ENCODE measurements at places on chromosomes 4 and X.
A peak's percentile ranks its signal among the peaks of the same experiment; 100 is the strongest.

- no peak for DNase-seq
Observed at GRCh38 chr4:32775049-32775448, 2054.9 kb downstream of the PCDH7 start.

GRCh38 chrX:97850911-97851310 lies 967.2 kb downstream of the RPA4 start:
- no peak for DNase-seq

DNA sequence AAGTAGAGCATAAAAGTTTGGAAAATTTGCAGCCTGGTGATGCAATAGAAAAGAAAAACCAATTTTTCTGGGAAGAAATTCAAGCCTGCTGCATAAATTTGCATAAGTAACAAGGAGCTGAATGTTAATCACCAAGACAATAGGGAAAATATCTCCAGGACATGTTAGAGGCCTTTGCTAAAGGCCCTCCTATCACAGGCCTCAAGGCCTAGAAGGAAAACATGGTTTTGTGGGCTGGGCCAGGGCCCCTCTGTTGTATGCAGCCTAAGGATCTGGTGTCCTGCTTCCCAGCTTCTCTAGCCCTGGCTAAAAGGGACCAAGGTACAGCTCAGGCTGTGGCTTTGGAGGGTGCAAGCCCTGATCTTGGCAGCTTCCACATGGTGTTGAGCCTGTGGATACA lies 6.2 kb upstream of the RTL3 start:
- no peak for DNase-seq

DNA sequence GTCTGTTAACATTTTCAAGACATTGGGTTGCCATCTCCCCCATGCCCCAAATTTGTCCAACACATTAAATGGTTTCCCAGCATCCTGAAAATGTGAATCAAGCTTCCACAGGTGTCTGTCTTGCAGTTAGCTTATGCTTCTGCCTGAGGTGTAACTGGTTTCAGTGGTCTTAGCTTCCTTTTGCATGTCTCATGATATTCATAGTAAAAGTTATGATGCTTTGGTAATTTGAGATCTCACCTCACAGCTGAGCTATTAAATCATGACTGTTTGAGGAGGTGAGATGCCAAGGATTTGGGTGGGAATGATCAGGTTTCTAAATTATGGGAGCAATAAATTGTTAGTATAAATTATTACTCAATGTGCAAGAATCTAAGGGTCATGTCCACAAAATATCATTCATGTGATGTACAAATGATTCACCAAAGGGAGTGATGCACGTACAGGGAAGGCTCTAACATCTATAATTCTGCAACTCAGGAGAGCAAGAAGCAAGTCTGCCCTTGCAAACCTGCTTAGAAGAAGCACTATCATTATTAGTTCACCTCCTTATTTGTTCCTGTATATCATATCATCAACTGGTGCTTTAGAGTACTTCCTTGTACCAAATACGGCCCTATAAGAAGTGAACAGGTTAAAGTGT lies 17.1 kb upstream of the RAI2 start:
- DNase-seq: no peak

DNA sequence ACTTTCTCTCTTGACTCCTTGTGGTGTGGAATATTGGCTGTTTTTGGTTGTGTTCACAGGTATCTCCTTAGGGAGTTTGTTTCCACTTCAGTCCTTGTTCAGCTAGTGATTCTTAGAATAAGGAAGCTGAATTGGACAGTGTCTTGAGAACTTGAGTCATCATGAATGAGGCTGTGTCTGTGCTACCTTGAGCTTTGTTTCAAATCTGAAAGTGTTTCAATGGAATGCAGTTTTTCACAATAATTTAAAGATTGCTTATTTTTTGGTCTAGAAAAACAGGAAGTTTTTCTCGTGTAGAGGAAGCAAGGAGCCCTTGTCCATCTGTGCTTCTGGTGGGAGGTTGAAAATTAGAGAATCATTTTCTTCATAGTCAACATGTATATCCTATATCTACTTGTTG lies 76.5 kb downstream of the ZNF518B start:
- no peak for DNase-seq

- DNase-seq: peak; percentile 86
Observed at GRCh38 chrX:3262901-3263300, 83.6 kb downstream of the MXRA5 start.

GRCh38 chr4:78205591-78205990 lies 148.5 kb downstream of the FRAS1 start:
- DNase-seq: no peak

DNA sequence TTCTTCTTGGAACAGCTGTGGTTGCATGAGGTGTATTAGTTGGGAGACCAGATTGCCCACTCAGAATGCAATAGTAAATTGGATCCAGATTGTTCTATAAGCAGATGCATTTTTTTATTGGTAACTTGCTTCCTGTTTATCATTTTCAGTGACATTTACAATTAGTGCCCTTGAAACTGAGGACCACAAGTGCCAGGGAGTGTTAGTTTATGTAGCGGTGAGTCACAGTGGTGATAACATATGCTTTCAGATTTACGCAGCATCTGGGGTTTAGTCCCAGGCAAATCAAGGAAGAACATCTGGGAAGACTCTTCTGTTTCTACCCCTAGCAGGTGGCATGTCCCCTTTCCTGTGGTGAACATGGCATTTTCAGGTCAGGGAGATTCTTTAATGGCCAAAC lies 24.1 kb downstream of the FRMPD4 start:
- DNase-seq: peak; percentile 80

- peak; percentile 29 for DNase-seq
Observed at GRCh38 chrX:139739138-139739537, 31.2 kb upstream of the MCF2 start.

GRCh38 chr4:113094802-113095201 lies 45.3 kb downstream of the ANK2 start:
- peak; percentile 26 for DNase-seq

GRCh38 chr4:144645102-144645630 lies 790 bp upstream of the HHIP start:
- no peak for DNase-seq

- no peak for DNase-seq
Observed at GRCh38 chr4:60259781-60260180, 940.3 kb upstream of the ADGRL3 start.

- no peak for DNase-seq
Observed at GRCh38 chrX:32896088-32896487, 315.3 kb downstream of the DMD start.

DNA sequence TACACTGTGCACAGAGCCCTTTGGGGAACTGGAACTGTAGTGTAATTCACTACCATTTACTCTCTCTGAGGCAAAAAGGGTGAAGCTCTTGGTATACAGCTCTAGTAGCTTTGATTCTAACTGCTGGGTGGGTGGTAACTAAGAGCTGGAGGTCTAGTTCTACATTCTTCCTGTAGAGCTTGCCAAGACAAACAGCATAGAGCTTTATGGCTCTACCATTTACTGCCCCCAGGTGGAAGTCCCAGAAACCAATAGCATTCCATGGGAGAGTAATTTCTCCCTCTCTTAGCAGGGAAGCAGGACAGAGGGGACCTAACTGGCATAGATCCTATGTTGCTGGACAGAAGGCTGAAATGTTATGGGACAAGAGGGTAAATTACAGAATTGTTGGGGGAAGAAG lies 26.7 kb downstream of the HDAC8 start:
- no peak for DNase-seq

DNA sequence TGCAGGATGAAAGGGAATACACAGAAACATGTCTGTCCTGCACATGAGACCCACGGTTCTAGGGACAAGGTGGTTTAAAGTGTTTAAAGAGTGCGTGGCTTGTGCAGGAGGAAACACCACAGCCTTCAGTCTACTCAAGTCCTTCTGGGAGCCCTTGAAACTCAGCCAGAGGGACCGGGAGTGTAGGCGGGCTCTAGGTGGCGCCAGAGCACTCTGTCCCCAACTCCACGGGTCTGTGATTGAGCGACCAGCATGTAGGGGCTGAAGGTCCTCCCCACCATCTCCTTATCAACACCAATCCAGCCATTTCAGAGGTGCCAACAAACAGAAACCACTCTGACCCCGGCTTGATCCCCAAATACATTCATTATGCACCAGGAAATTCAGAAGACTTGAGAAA lies 82.0 kb upstream of the CLDN34 start:
- DNase-seq: peak; percentile 69

- peak; percentile 24 for DNase-seq
Observed at GRCh38 chr4:14719053-14719452, 283.2 kb upstream of the CPEB2 start.

DNA sequence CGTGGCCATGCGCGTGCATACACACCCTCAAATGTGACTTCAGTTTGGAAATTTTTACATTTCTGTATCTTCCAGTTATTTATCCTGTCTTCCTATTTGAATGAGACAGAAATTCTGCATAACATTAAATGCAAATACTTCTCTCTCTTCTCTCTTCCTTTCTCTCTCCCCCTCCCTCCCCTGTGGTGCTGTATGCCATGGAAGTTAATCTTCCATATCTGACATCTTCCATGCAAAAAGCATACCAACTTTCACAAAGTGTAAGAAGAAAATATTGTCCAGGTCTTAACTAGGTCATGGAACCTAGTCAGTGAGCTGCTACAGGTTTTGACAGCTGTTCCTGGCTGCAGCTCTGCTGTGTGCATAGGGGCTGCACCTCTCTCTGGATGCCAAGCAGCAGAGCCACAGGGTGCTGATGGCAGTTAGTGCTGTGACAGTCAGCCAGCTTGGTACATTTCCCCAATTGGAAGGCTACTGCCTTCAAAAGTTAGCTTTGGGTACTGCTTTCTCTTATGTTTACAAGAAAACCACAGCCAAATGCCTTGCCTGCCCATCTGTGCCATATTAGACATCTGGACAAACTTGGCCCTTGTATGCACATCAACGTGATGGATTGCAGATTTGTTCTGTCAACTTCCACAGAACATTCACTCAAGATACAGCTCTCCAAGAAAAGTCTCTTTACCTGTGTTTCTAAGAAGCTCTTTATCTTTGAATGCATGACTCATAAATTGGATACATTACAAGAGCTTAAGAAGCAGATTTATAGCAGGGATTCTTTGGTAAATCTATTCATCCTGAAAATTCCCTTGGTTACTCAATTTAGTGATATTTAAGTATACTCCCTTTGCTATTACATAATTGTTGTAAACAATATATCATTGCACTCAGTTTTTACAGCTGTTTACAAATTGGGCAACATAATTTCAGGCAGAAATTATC lies 623.8 kb downstream of the EPHA5 start:
- DNase-seq: peak; percentile 3

- no peak for DNase-seq
Observed at GRCh38 chrX:44733931-44734330, 109.9 kb upstream of the DUSP21 start.

DNA sequence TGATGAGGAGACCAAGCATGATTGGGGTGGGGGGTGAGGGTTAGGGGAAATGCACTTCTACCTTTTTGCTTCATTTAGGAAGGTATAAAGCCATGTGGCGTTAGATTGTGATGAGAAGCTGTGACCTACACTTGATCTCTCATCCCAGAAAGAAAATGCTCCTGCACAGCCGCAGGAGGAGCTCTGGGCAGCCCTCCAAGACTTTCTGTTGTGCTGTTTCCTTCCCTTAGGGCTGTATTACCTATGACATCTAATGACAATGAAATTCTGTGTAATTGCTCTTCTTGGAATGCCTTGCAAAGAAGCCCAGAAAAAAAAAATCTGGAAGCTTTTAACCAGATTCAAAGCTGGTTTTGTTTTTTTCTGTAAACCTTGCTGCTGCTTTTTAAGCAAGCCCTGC lies 13.4 kb downstream of the PRPS2 start:
- peak; percentile 41 for DNase-seq

DNA sequence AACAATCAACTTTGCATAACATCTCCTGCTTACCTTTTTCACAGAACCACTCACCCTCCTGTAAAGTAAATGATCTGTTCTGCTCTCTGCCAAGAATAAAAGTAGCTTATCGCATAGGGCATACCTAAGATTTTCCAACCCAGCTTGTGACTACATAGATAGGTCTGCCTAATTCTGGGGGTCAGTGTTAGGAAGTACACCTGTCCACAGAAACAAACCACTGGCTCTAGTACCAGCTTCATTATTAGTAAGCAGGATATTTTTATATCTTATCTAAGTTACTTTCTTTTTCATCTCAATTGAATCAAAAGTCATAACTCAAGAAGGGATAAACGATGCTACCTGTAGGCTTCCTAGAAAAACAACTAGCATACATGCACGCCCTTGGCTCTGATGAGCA lies 23.8 kb downstream of the CXCL1 start:
- no peak for DNase-seq

GRCh38 chr4:107755841-107756356 lies 35.9 kb upstream of the PAPSS1 start:
- peak; percentile 73 for DNase-seq

DNA sequence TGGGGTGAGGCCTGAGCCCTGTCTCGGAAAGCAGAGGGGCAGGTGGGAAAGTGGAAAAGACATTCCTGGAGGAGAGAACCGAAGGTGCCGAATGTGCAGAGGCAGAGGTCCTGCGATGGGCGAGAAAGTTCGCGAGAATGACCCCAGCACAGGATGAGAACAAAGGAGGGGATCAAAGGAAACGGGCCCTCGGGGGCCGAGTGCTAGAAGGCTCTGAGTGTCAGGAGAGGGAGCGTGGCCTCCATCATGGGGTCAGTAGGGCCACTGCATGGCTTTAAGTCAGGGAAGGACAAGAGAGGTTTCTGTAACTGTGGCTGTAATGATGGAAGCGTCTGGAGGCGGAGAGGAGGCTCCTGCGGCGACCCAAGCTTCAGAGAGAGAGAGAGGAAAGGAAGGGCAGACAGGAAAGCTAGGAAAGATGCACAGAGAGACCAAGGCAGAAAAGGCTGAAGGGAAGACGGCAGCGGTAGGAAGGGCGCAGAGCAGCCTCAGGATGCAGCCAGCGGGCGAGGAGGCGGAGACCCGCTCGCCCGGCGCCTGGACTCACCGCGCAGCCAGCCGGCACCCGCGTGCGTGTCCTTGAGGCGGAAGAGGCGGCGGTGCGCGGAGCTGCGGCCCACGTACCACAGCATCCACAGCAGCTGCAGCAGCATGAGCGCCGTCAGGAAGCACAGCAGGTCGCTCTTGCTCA lies 669 bp downstream of the OTOP1 start:
- DNase-seq: peak; percentile 3

DNA sequence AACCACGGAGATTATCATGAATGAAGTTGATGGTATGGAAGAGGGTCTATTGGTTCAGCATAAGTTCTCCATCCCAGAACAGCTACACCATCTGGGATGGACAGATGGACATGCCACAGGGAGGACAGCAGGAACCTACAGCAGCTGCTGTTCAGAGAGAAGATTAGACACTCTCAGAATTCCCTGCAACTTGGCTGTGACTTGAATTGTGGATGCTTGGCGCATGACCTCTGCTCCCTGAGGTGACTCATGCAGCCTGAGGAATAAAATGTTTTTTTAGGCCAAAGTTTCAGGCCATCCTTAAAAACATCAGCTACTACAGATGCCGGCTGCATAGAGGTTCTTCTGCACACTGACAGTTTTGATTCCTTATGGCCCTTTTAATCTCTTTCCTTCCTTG lies 97.3 kb downstream of the RS1 start:
- DNase-seq: peak; percentile 61

- no peak for DNase-seq
Observed at GRCh38 chr4:25926462-25926861, 12.4 kb downstream of the SMIM20 start.

GRCh38 chr4:155473420-155474095 lies 96.8 kb upstream of the MAP9 start:
- DNase-seq: peak; percentile 6

- no peak for DNase-seq
Observed at GRCh38 chr4:40445671-40446070, 110.5 kb downstream of the CHRNA9 start.

- no peak for DNase-seq
Observed at GRCh38 chr4:10295301-10295700, 161.9 kb downstream of the ZNF518B start.

Measured in fibroblast of villous mesenchyme (primary cell).